CD4-positive, alpha-beta T cell (primary cell): ENCODE measurements at places on chromosomes 1 and 21. TPM values are rescaled to one million over a fixed set of nuclear protein-coding genes. Genes with fewer than 3 reads are reported as not detected.
A peak's percentile ranks its signal among the peaks of the same experiment; 100 is the strongest.

OR2L3 gene
- total RNA-seq = not detected

TNFSF4 gene
- total RNA-seq = 0.17 TPM

C1orf94 gene
- total RNA-seq = not detected

DNA sequence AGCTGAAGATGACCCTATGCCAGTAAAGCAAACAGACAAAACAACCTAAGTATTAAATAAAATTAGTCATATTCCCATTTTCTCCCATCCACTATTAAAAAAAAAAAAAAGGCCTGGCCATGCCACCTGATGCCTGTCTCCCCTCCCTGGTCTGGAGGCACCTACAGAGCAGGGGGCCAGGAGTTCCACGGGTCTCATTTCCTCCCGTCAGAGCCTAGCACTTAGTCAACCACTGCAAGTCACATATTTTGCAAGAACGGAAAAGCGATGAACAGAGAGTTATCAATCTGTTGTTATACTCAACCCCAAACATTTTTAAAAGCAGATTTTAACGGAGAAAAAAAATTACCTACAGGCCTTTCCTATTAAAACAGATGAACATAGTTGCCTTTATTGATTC is 59.3 kb downstream of the TGFBR3 start:
- DNase-seq = no peak
- no peak overlapping the region for H3K27ac ChIP-seq
- H3K36me3 ChIP-seq = no peaks in the 10 kb centered on the region
- no peaks in the 10 kb centered on the region for H3K27me3 ChIP-seq
- no peak overlapping the region for H3K4me3 ChIP-seq
- H3K4me1 ChIP-seq = peaks cover 19% of the 10 kb centered on the region

DNA sequence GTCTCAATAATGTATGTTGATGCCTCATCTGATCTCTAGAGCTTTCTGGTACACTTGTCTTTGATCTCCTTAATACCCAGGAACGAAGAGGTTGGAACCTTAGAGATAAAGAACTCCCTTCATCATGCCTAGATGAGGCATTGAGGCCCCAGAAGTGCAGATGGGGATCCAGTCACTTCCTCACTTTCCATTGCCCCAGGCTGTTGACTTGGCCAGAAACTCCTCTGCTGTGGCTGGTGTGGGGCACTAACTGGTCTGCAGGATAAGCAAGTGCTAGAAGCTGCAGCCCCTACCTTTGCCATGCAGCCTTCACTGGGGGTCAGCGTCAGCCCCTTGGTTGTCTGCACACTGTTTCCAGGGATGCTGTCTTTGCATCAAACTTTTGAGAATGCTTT is 49.9 kb downstream of the STUM start:
- H3K4me1 ChIP-seq = no peaks in the 10 kb centered on the region
- DNase-seq = no peak
- no peak overlapping the region for H3K4me3 ChIP-seq

- H3K27me3 ChIP-seq = no peaks in the 10 kb centered on the region
- DNase-seq = no peak
- H3K4me3 ChIP-seq = no peak overlapping the region
- no peak overlapping the region for H3K27ac ChIP-seq
- no peaks in the 10 kb centered on the region for H3K4me1 ChIP-seq
Observed at GRCh38 chr1:46334030-46334384, 6.6 kb upstream of the NSUN4 start.

GRCh38 chr1:183824291-183824690 is 19.4 kb downstream of the RGL1 start:
- no peak overlapping the region for H3K27ac ChIP-seq
- H3K4me1 ChIP-seq = no peaks in the 10 kb centered on the region
- H3K4me3 ChIP-seq = no peak overlapping the region
- H3K27me3 ChIP-seq = no peaks in the 10 kb centered on the region

DNA sequence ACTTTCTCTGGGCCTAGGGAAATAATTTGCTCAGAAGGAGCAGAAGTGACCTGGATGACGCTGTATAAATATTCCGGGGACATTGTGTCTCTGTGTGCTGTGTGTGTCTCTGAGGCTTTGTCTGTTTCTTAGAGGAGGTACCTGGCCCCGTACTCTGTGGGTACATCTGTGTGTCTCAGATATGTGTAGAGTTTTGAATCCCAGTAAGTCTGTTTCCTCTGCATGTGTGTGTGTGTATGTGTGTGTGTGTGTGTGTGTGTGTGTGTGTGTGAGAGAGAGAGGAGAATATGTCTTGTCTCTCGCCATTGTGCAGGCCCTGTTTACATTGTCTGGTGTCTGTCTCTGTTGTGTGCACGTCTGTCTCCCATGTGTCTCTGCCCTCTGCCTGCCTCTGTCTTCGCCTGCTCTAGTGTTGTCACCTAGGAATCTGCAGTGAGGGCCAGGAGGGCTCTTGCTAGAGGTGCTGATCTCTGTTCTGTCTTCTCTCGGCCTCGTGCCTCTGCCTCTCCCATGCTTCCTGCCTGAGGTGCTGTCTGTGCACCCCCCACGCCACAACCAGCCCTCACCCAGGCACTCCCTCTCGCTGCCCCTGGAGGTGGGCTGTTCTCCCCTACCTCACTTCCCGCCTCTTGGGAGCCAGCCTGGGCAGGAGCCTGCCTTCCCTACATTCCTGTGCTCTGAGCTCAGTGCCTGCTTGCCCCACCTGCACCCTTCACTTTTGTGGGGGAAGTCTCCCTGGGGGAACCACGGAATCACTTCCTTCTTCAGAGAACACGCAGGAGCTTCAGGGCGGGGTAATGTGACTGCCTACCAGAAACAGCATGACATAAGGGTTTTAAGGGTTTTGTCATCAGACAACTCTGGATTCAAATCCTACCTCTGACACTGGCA is 5.9 kb downstream of the MAP7D1 start:
- peak overlapping the region; percentile 93 for H3K27ac ChIP-seq
- no peaks in the 10 kb centered on the region for H3K27me3 ChIP-seq
- peaks cover 21% of the 10 kb centered on the region for H3K36me3 ChIP-seq
- H3K4me3 ChIP-seq = peak overlapping the region; percentile 61
- peak; percentile 63 for DNase-seq
